ENCODE measurements at places on chromosomes 2 and 18. TPM values are rescaled to one million over a fixed set of nuclear protein-coding genes. Genes with fewer than 3 reads are reported as not detected.

Gene NT5DC4
- not detected for total RNA-seq

Gene DPP4
- 251 TPM for total RNA-seq

Gene IL36A
- not detected for total RNA-seq

Gene TUBA3D
- not detected for total RNA-seq

Gene IL36RN
- total RNA-seq = 0.09 TPM

Gene LGALSL
- 3.8 TPM for total RNA-seq

Gene TMEM17
- total RNA-seq = 1.8 TPM

Gene POMC
- 0.57 TPM for total RNA-seq

Gene RGPD3
- total RNA-seq = 0.09 TPM

Data from smooth muscle cell of bladder (primary cell).